ENCODE measurements at places on chromosomes 3 and 15.

DNA sequence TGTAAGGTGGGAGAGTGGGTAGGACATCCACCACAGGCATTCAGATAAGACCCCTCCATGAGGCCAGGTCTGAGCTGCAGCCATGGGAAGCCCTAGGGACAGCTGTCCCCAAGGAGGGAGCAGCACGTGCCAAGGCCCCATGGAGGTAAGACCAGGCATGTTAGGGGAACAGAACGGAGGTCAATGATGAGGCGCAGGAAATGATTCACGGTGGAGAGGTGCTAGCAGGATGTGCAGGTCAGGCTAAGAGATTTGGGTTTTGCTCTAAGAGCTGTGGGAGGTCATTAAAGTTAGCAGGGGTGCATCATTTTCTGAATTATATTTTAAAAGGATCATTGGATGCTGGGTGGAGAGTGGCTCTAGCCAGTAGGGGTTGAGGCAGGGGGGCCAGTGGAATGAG is 66.4 kb upstream of the SNRPA1 start:
- DNase-seq, result no peak

- DNase-seq, result no peak
Observed at GRCh38 chr3:51340013-51340829, 44.9 kb upstream of the MANF start.

DNA sequence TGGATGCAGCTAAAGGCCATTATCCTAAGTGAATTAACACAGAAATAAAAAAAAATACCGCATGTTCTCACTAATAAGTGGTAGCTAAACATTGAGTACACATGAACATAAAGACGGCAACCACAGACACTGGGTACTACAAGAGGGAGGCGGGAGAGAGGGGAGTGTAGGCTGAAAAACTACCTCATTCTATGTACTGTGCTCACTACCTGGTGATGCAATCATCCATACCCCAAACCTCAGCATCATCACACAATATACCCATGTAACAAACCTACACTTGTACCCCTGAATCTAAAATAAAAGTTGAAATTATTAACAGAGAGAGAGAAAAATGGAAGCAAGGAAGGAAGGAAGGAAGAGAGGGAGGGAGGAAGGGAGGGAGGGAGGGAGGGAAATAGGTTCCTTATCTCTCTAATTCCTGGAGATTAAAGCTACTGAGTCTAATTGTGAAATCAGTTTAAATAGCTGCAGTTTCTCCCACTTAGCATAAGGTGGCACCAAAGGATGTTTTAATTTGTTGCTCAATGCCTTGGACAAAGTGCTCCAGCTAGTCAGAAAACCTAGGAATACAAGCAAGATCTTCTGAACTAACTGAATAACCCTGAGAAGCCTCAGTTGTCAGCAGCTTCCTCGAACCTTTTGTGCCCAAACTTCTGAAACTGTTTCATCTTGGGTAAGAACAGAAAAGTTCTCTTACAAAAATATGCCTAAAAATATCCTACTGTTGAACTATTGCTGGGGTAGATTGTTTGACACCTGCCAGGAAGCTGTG is 79.4 kb upstream of the ATP11B start:
- no peak for DNase-seq

- no peak for DNase-seq
Observed at GRCh38 chr3:48338635-48339034, 5.2 kb upstream of the SPINK8 start.

- no peak for DNase-seq
Observed at GRCh38 chr3:89252860-89253259, 145.4 kb downstream of the EPHA3 start.

DNA sequence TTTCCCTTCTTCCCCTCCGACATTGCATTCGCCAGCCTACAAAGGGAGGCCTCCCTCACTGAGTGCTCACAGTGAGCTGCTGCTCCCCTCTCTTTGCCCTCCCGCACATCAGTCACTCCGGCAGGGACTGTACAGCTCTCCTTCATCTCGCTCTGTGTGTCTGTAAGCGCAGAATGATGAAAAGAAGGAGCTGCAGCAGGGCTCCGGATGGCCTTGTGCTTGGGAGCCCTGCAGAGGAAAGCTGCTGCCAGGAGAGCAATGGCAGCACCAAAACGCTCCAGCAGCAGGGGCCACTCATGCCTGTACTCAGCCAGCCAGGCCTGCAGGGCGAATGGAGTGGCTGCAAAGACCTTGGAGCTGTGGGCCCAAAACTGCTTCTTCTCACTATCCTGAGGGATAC is 107.0 kb upstream of the NSMCE3 start:
- DNase-seq, result no peak
